Thoracic aorta (tissue), 2 donors: ENCODE measurements at places on chromosomes 4 and X. TPM values are rescaled to one million over a fixed set of nuclear protein-coding genes. Genes with fewer than 3 reads are reported as not detected.

GRCh38 chrX:71923516-71923915 is 12.9 kb downstream of the NHSL2 start:
- no peaks in the 10 kb centered on the region for H3K4me1 ChIP-seq
- no peaks in the 10 kb centered on the region for H3K36me3 ChIP-seq
- no peak overlapping the region for H3K27ac ChIP-seq
- no peaks in the 10 kb centered on the region for H3K27me3 ChIP-seq
- no peak for DNase-seq

DNA sequence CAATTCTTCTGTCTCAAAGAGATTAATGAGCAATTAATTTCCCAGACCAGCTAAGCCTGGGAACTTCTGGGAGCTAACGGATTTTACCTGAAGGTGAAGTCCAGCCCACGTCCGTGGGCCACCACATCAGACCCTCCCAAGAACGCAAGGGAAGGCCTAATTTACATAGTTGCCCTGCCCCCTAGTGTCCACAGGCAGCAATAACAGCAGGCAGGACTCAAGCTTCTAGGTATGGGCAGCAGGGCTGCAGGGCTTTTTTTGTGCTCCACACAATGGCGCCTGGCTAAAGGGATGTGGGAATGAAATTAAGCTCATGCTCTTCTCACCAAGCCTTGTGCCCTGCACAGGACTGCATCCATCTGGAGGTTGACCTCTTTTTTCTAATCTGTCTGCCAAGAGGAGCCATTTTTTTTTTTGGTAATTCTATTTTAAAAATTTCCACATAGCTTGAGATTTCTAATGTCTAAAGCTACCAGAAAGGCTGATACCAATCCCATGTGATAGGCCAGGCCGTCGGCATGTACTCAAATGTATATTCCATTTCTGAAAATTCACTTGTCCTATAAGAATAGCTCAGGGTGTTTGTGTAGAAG is 111.9 kb upstream of the TMEM164 start:
- H3K27ac ChIP-seq = no peak overlapping the region
- H3K4me3 ChIP-seq = no peak overlapping the region
- H3K4me1 ChIP-seq = no peaks in the 10 kb centered on the region
- H3K27me3 ChIP-seq = no peaks in the 10 kb centered on the region
- no peak for DNase-seq
- H3K36me3 ChIP-seq = no peaks in the 10 kb centered on the region

- DNase-seq = no peak
- no peak overlapping the region for H3K4me3 ChIP-seq
- H3K27me3 ChIP-seq = no peaks in the 10 kb centered on the region
- no peak overlapping the region for H3K27ac ChIP-seq
- no peaks in the 10 kb centered on the region for H3K4me1 ChIP-seq
Measured at GRCh38 chrX:340121-340520, 21.5 kb upstream of the GTPBP6 start.

DNA sequence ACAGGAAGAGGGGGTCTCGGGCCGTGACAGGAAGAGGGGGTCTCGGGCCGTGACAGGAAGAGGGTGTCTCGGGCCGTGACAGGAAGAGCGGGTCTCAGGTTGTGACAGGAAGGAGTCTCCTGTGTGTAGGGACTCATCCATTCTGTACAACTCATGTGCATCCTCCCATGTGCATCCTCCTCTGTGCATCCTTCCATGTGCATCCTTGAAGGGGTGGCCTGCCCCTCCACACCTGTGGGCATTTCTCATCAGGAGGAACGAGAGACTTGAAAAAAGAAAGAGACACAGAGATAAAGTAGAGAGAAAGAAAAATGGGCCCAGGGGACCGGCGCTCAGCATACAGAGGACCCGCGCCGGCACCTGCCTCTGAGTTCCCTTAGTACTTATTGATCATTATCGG is 30.2 kb upstream of the PLCXD1 start:
- DNase-seq = no peak
- no peaks in the 10 kb centered on the region for H3K27me3 ChIP-seq
- no peaks in the 10 kb centered on the region for H3K36me3 ChIP-seq
- no peaks in the 10 kb centered on the region for H3K4me1 ChIP-seq
- no peak overlapping the region for H3K27ac ChIP-seq

- no peak overlapping the region for H3K27ac ChIP-seq
- no peaks in the 10 kb centered on the region for H3K4me1 ChIP-seq
- no peak for DNase-seq
- no peak overlapping the region for H3K4me3 ChIP-seq
Measured at GRCh38 chr4:126871810-126872209, 760.9 kb upstream of the INTU start.

DNA sequence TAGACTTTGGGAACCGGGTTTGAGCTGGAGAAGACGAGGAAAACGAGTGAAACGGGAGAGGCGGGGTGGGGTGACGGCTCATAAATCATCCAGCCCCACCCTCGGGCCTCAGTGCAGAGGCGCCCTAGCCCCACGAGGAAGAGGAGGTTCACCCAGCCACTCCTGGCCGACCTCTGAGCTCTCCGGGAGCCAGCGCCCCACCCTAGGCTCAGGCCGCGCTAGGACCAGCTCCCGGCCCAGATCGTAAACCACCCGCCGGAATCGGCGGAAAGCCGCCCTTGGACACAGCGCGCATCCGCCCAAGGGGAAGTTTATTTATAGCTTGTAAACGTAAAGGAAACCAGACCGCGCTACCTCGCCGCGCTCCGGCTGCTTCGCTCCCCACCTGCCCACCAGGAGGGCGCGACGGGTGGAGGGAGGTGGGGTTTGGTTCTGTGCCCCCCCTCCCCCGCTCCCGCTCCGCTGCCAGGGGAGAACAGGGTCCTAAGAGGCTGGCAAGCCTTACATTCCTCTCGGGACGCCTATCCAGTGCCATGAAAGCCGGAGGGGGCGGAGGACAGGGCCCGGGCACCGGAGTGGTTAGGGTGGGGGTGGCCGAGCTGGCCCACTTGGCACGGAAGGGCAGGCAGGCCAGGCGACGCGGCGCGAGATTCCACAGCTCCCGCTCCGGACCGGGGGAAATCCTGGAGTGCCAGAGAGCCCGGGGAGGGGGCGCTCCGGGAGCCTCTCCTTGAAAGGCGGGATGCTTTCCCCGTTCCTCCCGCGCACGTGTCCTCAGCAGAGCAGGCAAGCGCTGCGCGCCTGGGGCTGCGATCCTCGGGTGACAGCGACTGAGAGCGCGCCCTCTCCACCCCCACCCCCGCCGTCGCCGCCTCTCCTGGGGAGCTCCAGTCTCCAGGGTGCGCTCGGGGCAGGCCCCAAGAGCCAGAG is 84.2 kb downstream of the BCOR start:
- H3K4me1 ChIP-seq = peaks cover 14% of the 10 kb centered on the region
- peak overlapping the region; percentile 90 for H3K27ac ChIP-seq
- no peaks in the 10 kb centered on the region for H3K27me3 ChIP-seq
- no peaks in the 10 kb centered on the region for H3K36me3 ChIP-seq
- peak overlapping the region; percentile 79 for H3K4me3 ChIP-seq

- no peaks in the 10 kb centered on the region for H3K27me3 ChIP-seq
- H3K27ac ChIP-seq = no peak overlapping the region
- H3K36me3 ChIP-seq = no peaks in the 10 kb centered on the region
- no peaks in the 10 kb centered on the region for H3K4me1 ChIP-seq
Measured at GRCh38 chrX:151697522-151697921, 2.3 kb downstream of the PRRG3 start.

GRCh38 chrX:119095936-119096335 is 23.1 kb downstream of the CT47C1 start:
- no peaks in the 10 kb centered on the region for H3K27me3 ChIP-seq
- H3K36me3 ChIP-seq = no peaks in the 10 kb centered on the region
- no peak for DNase-seq
- H3K4me1 ChIP-seq = no peaks in the 10 kb centered on the region

- DNase-seq = no peak
- H3K36me3 ChIP-seq = no peaks in the 10 kb centered on the region
- no peak overlapping the region for H3K27ac ChIP-seq
- H3K27me3 ChIP-seq = no peaks in the 10 kb centered on the region
Measured at GRCh38 chr4:37628977-37629609, 57.1 kb downstream of the RELL1 start.

GRCh38 chr4:153728151-153728550 is 31.7 kb downstream of the RNF175 start:
- H3K27me3 ChIP-seq = no peaks in the 10 kb centered on the region
- H3K36me3 ChIP-seq = no peaks in the 10 kb centered on the region
- H3K4me1 ChIP-seq = no peaks in the 10 kb centered on the region
- no peak overlapping the region for H3K4me3 ChIP-seq
- H3K27ac ChIP-seq = no peak overlapping the region

GRCh38 chrX:35023683-35024082 is 81.1 kb downstream of the FAM47B start:
- no peak overlapping the region for H3K4me3 ChIP-seq
- DNase-seq = no peak
- no peak overlapping the region for H3K27ac ChIP-seq
- H3K4me1 ChIP-seq = no peaks in the 10 kb centered on the region

GRCh38 chrX:118221733-118222132 is 105.1 kb upstream of the KLHL13 start:
- H3K27ac ChIP-seq = no peak overlapping the region
- H3K27me3 ChIP-seq = no peaks in the 10 kb centered on the region
- no peak overlapping the region for H3K4me3 ChIP-seq
- H3K4me1 ChIP-seq = no peaks in the 10 kb centered on the region

The ANXA10 gene
- total RNA-seq = 4.3 TPM

The GUCY2F gene
- total RNA-seq = not detected

The NONO gene
- total RNA-seq = 243 TPM

The ABCG2 gene
- 2.4 TPM for total RNA-seq

The TMEM144 gene
- 22.6 TPM for total RNA-seq
